Stimulated activated CD8-positive, alpha-beta memory T cell treated with anti-CD3 and anti-CD28 coated beads, Interleukin-7, amount 100 ng/mL, for 1 hour (primary cell): ENCODE measurements at places on chromosomes 11 and 22.

DNA sequence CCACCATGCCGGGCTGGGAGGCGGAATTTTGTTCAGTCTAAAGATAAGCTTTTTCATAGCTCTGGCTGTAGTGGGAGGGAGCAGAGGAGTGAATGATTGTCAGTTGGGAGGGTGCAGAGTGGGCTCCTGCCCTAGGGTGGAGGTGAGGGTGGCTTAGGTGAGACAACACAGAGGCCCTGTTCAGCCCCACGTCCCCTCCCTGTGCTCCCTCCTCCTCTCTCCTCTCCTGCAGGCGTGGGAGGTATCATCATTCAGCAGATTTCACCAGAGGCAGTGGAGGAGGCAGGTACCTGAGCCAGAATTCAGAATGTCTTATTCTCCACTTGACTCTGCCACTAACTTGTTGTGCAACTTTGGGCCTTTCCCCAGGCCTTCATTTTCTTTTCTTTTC lies 1.7 kb upstream of the THRSP start:
- no peak for DNase-seq

DNA sequence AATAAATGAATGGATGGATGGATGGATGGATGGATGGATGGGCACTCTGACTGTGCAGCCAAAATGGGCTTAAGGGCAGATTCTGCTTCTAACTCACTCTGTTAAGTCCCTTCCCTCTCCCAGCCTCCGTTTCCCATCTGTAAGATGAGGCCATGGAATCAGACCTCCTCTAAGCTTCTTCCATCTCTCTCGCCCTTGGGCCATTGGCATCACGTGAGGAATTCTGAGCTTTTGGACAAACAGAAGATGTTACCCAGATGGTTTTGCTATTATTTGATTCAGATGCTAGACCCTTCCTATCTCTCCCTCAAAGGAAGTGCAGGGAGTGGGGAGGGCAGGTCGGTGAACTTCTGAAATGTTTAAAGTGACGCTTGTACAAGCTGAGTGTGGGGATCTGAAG lies 4.0 kb upstream of the CYTH4 start:
- DNase-seq: no peak

- DNase-seq: no peak
Observed at GRCh38 chr11:73240190-73240781, 22.2 kb downstream of the P2RY2 start.

- DNase-seq: no peak
Observed at GRCh38 chr11:59810911-59811259, 307 bp upstream of the MRPL16 start.

- no peak for DNase-seq
Observed at GRCh38 chr11:127670374-127671119, 670.0 kb upstream of the KIRREL3 start.

DNA sequence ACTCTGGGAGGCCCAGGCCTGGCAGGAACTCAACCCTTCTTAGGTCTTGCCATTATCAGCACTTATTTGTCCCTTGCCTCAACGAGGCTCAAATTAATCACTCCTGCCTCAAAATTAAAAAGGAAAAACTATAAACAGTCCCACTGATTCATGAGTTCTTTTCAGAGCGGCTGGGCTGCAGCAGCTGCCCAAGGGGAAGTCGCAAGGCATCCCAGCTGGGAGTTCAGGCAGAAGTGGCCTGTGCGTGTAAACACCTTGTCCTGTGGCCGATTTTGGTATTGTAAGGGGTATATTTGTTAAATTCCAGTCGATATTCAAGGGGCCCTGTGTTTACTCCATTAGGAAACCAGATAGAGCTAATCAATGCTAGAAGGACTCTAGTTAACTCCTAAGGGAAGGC lies 213.9 kb upstream of the CADM1 start:
- DNase-seq: no peak

DNA sequence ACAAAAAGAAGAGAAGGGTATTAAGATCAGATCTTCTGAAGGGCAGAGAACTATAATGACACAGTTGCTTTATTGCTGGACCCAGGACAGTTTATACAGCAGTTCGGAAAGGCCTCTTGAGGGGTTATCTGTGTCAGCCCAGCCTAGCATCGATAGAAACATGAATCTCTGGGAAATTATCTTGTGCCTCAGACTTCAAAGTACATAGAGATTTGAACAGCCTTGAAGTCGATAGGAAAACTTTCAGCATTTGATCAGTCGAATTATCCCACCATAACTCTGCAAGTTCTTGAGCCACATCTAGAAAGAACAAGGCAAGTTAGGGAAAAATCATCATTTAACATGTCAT lies 2.5 kb upstream of the LMO2 start:
- no peak for DNase-seq

DNA sequence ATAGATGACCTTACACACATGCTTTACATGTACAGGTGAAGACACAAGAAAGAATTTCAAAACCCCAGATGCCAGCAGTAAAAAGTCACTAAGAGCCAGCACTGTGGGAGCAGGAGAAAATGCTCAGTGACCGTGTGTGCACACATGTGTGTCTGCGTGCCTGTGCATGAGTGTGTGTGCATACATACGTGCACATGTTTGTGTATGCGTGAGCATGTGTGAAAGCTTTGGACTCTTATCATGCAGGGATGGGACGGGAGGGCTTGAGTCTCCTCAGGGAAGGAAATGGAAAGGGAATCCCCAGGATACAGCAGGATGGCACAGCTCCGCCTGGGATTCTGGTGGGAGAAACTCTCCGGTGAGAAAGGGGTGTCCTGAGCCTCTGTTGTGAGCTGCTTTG lies 121.5 kb upstream of the B3GAT1 start:
- DNase-seq: no peak

- DNase-seq: no peak
Observed at GRCh38 chr11:12735262-12735661, 61.0 kb downstream of the TEAD1 start.

GRCh38 chr11:63262547-63262946 lies 19.1 kb upstream of the SLC22A25 start:
- no peak for DNase-seq

- no peak for DNase-seq
Observed at GRCh38 chr11:116449522-116449921, 323.3 kb downstream of the BUD13 start.

GRCh38 chr11:18491924-18492323 lies 34.8 kb downstream of the TSG101 start:
- no peak for DNase-seq

DNA sequence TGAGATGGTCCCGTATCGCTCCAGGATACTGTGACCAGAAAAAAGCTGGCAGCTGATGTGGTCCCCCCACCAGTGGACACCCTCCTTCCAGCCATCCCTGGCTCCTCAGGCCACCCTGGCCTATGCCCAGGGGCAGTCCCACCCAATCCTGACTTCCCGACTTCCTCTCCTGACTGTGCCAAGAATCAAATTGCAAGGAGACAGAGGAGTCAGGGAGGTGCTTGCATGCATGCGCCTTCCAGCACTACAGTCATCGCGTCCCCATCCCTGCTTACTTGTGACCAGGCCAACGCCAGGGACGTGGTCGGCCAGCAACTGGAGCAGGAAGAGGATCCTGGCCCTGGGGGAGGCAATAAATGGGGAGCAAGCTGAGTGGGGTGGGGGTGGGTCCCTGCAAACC lies 3.6 kb upstream of the FREY1 start:
- no peak for DNase-seq

- DNase-seq: no peak
Observed at GRCh38 chr11:57480409-57481137, 20.2 kb downstream of the RTN4RL2 start.

DNA sequence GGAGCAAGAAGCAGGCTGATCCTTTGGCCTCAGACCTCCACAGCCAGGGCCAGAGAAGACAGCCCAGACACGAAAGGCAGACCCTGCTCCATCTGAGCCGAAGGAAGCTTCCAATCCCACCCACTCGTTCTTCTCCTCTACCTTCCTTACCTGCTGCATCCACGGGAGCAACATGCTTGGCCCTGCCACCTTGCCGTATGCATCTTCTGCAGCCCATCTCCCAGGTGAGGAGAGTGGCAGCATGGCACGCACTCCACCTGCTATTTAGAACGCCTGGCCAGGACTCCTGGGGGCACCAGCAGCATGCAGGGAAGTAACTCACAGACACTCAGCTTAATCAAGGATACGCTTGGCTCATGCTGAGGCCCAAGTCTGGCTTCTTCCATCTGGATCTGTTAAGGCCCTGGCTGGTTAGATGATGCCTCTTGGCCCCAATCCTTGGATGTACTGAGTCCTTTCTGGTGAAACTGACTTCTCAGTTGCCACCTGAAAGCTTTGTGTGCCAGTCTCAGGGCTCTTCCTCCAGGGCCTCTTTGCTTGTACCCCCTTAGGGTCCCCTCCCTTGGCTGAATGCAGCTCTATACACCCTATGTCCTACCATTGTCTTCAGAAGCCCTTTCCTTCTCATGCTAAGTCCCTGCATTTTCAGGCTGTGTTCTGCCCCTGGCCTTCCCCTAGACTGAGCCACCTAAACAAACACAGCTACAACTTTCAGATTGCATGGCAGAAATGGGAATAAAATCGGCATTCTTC lies 604.9 kb downstream of the BUD13 start:
- DNase-seq: no peak

- DNase-seq: no peak
Observed at GRCh38 chr11:130631119-130631518, 182.7 kb downstream of the ADAMTS15 start.

- DNase-seq: no peak
Observed at GRCh38 chr11:112579282-112579681, 318.6 kb upstream of the PLET1 start.

GRCh38 chr11:19552161-19552560 lies 160.5 kb upstream of the NAV2 start:
- DNase-seq: no peak

GRCh38 chr22:41203118-41203517 lies 2.0 kb upstream of the L3MBTL2 start:
- DNase-seq: no peak

- no peak for DNase-seq
Observed at GRCh38 chr11:114158421-114158820, 98.9 kb downstream of the ZBTB16 start.

DNA sequence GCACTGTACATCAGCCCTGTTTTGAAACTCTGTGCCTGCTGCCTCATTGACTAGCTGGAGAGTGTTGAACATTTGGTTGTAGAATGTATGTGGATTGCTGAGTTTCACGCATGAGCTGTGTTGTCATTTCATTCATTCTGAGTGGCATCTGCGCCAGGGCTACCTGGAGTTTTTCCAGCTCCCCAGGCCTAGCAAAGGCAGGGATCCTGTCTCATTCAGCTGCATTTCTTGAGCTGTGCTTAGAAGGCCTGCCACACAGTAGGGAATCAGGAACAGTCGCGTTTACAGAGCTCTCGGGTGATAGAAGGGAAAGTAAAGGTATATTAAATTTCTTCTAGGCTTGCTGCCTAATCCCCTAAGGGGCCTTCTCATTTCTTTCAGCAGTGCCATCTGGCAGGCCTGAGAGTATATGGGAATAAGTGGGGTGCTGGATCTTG lies 44.3 kb downstream of the PTPRJ start:
- no peak for DNase-seq

- DNase-seq: no peak
Observed at GRCh38 chr11:62069374-62069773, 54.4 kb upstream of the INCENP start.

GRCh38 chr22:40441761-40442390 lies 71.5 kb downstream of the SGSM3 start:
- DNase-seq: no peak

- DNase-seq: no peak
Observed at GRCh38 chr11:30919389-30920152, 333.4 kb upstream of the MPPED2 start.

GRCh38 chr11:62295504-62295903 lies 3.4 kb downstream of the SCGB1D4 start:
- DNase-seq: no peak

GRCh38 chr11:130849215-130849568 lies 67.1 kb downstream of the SNX19 start:
- no peak for DNase-seq

DNA sequence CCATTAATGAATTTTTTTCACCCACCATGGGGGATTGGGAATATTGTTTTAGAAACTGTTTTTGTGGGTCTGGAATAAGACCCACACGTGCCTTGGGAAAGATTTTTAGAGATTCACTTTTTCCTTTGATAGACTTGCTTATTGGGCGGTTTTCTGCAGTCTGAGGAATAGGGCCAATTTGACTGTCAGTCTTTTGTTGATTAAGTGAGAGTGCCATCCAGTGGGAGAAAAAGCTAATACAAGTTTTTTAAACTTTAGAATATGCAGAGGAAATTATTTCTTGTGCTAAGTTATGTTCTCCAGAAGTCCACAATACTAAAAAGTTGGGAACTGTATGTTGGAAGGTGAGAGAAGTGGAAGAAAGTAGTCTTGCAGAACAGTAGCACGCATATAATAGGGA lies 56.1 kb downstream of the PRMT3 start:
- no peak for DNase-seq

- no peak for DNase-seq
Observed at GRCh38 chr11:65606876-65607613, 7.0 kb downstream of the MAP3K11 start.

GRCh38 chr11:127023991-127024390 lies 23.4 kb upstream of the KIRREL3 start:
- DNase-seq: no peak

DNA sequence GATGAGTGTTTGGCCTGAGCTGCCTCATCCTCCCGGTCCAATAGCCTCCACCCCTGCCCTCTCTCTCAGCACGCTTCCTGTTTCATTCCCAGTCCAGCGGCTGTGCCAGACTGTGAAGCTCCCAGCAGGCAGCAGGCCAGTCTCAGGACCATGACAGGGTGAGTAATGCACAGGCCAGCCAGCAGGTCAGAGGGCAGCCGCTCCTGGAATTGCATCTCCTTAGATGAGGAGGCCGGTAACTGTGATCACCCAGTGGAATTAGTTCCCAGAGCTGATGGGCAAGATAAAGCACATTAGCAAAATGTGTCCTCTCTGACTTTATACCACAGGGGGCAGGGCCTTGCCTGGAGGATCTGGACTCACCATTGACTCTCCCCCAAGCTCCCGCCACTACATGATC lies 251.2 kb downstream of the ETS1 start:
- no peak for DNase-seq

GRCh38 chr11:113952588-113952987 lies 22.3 kb upstream of the HTR3A start:
- DNase-seq: no peak
